ENCODE measurements at places on chromosomes 2 and 18.
A peak's percentile ranks its signal among the peaks of the same experiment; 100 is the strongest.

DNA sequence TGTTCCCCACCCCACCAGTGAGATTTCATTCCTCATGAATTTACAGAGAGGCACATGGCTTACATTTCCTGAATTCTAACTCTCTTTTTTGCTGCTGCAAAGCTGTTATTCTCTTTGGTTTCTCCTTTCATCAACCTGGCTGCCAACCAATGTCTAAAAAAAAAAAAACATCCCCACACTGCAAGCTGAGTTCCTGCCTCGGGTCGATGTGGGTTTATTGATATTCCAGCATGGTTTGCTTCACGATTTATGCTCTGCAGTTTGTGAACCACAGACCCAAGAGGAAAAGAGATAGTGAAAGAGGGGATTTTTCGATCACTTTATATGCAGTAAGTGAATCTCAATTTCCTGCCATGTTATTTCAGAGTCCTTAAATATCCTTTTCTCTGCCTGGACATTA lies 363.6 kb downstream of the LPIN1 start:
- no peak for DNase-seq

GRCh38 chr18:12304351-12305210 lies 3.5 kb upstream of the TUBB6 start:
- no peak for DNase-seq

- no peak for DNase-seq
Measured at GRCh38 chr2:199704358-199705238, 146.4 kb downstream of the FTCDNL1 start.

DNA sequence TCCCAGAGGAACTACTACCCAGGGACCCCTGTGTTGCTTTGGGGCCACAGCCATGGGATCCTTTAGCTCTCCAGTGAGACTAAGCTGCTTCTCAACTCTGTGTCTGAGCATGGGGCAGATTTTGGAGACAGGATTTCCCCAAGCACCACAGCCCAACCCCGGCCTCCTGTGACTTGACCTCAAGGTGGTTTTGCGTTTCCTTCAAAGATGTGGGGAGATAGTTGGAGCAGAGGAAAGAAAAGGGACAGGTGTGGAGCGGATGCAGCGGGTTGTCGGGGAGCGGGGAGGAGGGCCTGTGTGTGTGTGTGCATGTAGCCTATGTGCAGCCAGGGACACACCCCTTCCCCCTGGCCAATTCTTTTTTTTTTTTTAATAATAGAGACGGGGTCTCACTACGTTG lies 10.2 kb downstream of the ARID5A start:
- no peak for DNase-seq

DNA sequence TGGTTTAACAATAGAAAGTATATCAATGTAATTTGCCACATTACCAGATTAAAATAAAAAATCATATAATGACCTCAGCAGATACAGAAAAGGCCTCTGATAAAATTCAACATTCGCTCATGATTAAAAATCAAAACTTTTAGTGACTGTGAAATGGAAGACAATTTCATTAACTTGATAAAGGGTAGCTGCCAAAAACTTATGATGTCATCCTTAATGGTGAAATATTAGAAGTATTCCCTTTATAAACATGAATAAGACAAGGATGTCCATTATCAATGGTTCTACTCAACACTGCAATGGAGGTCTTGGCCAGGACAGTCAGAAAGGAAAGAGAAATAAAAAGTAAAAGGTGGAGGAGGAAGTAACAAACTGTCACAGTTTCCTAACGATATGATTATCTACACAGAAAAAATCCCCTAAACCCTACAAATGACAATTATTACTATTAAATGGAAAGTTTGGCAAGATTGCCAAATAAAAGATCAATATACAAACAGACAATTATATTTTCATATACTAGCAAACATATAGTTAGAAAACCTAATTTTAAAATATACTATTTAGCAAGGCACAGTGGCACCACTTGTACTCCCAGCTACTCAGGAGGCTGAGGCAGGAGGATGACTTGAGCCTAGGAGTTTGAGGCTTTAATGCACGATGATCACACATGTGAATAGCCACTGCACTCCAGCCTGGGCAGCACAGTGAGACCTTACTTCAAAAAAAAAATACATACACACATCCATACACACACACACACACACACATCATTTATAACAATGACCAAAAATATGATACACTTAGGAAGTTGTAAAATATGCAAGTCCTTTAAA lies 12.8 kb downstream of the METTL8 start:
- no peak for DNase-seq

DNA sequence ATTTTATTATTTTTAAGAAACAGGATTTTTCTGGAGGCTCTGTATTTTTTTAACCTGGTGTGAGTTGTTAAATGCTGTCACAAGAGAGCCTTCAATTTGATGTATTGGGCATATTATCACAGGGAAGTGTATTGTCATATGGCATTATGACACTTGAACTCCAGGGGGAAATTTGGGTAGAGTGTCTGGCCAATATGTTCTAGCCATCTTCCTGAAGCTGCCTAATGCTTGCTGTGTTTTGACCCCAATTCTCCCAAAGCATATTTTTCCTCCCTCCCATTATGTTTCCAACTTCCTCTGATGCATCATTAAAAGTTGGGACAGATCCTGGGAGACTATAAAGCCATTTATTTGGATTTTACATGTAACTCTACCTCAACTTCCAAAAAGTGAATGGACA lies 214.1 kb upstream of the SESTD1 start:
- no peak for DNase-seq

GRCh38 chr2:160842286-160842685 lies 317.9 kb upstream of the TANK start:
- DNase-seq, result no peak

GRCh38 chr2:130190237-130190636 lies 8.0 kb downstream of the TUBA3E start:
- no peak for DNase-seq

- peak; percentile 45 for DNase-seq
Measured at GRCh38 chr2:239380831-239381708, 19.8 kb downstream of the HDAC4 start.

GRCh38 chr18:7871560-7872456 lies 304.7 kb downstream of the PTPRM start:
- DNase-seq, result no peak

- DNase-seq, result no peak
Measured at GRCh38 chr2:43209204-43209717, 17.1 kb downstream of the ZFP36L2 start.

DNA sequence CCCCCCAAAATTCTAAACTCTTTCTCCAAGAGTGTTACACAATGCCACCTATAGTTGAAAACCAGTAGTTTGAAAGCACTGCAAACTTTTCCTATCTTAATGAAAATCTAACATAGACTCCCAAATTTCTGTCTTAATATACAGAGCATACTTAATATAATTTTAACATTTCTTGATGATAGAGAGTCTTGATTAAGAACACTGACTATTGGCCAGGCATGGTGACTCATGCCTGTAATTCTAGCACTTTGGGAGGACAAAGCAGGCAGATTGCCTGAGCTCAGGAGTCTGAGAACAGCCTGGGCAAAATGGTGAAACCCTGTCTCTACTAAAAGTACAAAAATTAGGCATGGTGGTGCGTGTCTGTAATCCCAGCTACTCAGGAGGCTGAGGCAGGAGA lies 34.2 kb downstream of the ASXL2 start:
- no peak for DNase-seq

All from activated T-helper 1 cell treated with Interleukin-2 at 50 U/mL for 16 hours (primary cell).